ENCODE measurements at places on chromosomes 11 and 22.

GRCh38 chr11:62980133-62980760 lies 4.5 kb downstream of the SLC22A6 start:
- peak; percentile 36 for DNase-seq

DNA sequence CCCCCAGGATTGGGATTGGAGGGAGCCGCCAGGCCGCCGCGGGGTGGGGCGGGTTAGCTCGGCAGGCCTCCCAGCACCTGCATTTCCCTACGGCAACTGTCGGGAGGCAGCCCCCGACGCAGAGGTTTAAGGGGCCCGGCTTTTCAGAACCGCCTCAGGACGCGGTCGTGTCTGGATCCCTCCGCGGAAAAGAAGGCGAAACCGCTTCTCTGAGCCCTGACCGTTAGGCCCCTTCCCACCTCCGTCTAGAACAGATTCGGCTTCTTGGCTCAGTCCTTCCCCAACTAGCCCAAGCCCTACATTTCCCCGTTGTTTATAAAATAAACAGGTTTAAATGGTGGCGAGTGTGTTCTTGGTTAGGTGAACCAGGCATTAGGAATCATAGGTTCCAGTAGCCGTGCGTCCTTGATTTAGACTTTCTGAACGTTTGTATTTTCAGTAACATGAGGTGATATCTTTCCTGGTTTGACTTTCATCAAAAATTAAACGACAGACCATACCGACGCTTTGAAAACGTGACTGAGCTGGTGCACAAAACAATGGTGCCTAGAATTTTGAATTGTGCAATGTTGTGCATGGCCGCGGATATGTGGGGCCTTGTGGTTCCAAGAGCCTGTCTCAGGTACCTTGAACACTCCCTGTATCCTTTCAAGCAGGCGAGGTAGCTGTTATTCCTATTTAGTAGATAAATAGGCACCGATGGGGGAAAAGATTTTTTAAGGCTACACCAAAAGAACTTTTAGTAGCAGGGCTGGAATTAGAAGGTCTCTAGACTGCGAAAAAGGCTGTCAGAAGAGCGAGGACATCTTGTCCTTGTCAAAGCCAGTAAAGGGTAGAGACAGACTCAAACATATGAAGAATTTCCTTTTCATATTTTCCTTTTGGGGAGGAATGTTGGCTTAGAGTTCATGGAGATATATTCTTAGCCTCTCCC lies 1.2 kb upstream of the HSPA8 start:
- peak; percentile 79 for DNase-seq

DNA sequence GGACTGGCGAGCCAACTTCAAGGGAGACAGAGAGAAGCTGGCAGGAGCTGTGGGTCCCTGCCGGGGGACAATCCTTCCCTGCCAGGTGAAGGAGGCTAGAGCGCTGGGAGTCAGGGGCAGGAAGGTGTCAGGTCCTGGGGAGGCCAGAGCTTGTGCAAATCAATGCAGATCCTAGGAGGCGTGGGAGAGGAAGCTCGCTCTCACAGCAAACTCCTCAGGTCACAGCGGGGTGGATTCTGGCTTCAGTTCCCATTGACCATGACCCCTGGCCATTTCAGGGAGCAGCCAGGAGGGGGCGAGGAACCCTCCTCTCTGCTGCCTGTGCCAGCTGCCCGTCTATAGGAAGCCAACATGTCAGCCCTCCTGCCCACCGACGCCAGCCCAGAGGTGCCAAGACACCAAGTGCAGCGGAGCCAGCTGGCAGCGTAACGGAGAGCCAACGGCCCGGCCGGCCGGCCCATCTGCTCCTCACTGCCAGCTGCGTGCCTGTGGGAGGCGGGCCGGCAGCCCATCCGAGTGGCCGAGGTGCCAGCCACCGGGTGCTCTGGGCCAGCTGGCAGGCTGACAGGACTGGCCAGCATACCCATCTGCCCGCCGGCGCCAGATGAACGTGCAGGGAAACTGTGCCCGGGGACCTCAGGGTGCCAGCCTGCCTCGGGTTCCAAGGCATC lies 374.8 kb downstream of the MIAT start:
- peak; percentile 16 for DNase-seq

- DNase-seq, result peak; percentile 63
Measured at GRCh38 chr11:63917692-63918506, 935 bp upstream of the RCOR2 start.

GRCh38 chr22:40603088-40603605 lies 33.4 kb downstream of the MRTFA start:
- no peak for DNase-seq

GRCh38 chr11:75355051-75355450 lies 3.6 kb upstream of the ARRB1 start:
- DNase-seq, result no peak

DNA sequence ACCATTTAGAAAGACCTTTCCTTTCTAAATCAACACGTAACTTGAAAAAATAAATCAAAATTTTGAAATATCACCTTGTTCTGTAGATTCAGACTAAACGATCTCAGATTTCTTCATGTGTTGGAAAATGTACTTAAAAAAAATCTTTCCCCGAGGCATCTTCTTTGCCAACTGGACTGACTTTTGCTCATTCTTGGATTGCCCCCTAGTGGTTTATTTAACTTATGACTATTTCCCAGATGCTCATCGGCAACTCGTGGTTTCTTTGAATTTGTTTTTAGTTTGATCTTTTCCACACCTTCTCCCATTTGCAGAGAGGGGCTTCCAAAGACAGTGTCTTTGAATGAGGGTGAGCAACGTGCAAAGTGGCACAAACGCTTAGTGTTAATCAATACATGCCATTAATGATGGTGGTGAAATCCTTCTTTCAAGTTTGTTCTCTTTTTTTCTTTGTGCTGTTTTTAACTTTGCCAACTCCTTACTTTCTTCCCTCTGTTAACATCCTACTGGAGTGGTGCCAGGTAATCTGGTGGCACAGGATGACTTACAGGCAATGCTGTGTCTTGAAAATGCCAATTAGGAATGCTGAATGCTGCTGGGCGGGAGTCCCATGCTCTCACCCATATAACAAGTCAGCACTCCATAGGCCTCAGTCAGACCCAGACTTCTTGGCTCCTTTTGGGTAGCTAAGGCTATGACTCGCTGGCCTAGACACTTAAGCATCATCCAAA lies 18.3 kb downstream of the PRSS23 start:
- peak; percentile 83 for DNase-seq

All from hematopoietic multipotent progenitor cell treated with erythropoietin and hydrocortisone succinate and interleukin-3 and kit ligand, for 6 days (in vitro differentiated cells).